GM23338 (cell line): ENCODE measurements at places on chromosomes 1 and 21.

DNA sequence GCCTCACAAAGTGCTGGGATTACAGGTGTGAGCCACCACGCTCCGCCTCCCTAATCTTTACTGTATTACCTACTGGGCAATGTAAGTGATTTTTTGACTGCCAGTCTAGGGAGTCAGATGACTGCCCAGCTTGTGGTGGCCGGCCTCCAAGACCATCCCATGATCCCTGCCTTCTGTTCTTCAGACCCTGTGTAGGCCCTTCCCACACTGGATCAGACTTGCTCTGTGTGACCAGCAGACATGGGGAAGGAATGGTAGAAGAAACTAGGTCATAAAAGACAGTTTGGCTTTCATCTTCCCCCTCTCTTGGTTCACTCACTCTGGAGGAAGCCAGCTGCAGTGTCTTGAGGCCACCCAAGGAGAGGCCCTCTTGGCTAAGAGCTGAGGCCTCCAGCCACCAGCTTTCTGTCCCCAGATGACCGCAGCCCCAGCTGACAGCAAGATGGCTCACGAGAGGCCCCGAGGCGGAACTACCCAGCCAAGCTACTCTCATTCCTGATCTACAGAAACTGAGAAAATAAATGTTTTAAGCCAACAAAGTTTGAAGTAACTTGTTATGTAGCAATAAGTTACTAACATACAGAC, 14.5 kb upstream of the CBR3 start:
- no peak for DNase-seq

DNA sequence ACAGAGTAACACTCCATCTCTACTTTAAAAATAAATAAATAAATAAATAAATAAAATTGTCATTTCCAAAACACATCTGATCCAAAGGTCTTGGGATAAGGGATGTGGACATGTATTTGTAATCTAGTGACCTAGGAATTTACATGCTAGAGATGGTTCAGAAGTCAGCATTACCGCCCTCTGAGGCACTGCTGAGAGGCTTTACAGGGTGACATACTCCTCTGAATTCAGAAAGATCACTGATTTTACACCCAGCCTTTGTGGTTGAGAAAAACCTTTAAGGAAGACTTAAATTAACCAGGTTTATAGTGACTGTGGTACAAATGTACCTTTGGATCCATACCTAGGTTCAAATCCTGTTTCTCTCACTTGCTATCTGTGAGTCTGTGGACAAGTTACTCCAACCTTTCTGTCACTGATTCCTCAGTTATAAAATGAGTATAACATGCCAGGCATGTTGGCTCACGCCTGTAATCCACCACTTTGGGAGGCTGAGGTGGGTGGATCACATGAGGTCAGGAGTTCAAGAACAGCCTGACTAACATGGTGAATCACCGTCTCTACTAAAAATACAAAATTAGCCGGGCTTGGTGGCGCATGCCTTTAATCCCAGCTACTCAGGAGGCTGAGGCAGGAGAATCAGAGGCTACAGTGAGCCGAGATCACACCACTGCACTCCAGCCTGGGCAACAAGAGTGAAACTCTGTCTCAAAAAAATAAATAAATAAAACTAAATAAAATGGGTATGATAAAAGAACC, 20.1 kb downstream of the OSBPL9 start:
- no peak for DNase-seq

DNA sequence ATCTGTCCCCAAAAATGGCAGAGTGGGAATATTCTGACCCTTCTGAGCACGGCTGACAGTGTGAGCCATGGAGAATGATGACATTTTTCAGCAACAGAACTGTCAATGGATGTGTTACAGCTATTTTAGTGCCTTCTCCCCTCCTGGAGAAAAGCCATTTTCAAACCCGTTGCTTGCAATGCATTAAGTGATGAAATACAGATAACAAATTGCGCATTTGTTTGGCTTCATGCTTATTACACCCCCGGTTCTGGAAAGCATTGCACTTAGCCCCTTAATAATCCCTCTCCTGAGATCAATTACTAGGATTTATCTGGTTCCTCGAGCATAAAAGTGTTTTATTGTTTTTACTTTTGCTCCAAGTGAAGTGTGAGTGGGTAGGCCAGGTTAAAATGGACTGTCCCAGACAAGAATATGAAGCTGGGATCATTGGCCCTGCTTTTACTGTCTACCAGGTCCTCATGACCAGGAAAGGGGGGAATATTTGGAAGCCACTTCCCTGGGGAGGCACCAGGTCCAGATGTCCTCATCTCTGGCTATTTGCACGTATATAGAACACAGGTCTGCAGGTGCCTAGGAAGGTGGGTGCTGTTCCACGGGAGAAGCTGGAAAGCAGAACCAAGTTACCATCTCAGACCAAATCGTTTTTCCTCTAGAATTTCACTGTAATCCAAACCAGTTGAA, 37.5 kb upstream of the HHAT start:
- no peak for DNase-seq

GRCh38 chr1:66364578-66365391, 169.2 kb upstream of the SGIP1 start:
- DNase-seq, result no peak

GRCh38 chr1:172885971-172886370, 164.8 kb downstream of the TNFSF18 start:
- no peak for DNase-seq

DNA sequence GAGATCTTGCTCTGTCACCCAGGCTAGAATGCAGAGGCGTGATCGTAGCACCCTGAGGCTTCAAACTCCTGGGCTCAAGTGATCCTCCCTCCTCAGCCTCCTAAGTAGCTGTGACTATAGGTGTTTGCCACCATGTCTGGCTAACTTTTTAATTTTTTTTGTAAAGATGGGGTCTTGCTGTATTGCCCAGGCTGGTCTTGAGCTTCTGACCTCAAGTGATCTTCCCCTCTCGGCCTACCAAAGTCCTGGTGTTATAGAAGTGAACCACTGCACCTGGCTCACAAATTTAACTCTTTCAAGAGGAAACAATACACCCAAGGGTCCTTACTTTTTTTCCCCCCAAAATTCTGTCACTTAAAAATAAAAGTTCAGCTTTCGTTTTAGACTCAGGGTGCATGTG, 62.3 kb downstream of the GALNT2 start:
- DNase-seq, result no peak

- no peak for DNase-seq
Measured at GRCh38 chr21:35423709-35424108, 374.6 kb upstream of the RUNX1 start.

DNA sequence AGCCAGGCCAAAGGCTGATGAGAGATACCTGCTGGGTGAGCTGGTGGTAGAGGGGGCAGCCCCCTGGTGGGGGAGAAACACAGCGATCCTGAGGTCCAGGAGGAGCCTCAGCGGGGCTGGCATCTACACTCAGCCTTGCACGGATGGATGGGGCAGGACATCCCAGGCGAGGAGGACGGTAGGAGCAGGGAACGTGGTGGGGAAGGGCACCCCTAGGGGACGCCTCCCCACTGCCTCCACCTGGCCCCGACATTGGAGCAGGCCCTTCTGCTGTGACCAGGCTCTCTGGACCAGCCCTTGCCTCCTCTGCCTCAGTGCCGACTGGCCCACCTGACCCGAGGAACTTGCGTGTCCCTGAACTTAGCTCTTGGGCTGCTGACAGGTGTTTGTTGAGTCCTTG, 6.4 kb upstream of the MMEL1 start:
- no peak for DNase-seq

DNA sequence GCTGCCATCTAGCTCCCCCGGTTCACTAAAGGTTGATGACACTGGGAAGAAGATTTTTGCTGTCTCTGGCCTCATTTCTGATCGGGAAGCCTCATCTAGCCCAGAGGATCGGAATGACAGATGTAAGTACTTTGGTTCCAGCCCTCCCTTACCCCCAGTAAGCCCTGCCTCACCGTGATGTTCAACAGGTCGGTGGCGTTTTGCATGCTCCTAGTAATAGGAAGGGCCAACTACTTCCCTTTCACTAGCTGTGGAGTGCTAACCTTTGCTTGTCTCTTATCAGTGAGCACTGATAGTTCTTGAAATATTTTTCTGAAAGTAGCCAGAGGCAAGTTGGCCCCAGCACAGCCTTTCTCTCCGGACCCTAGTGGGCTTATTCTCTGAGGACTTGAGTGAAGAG, 7.5 kb downstream of the RNF220 start:
- no peak for DNase-seq

GRCh38 chr21:15422783-15423182, 307.0 kb upstream of the USP25 start:
- no peak for DNase-seq

GRCh38 chr1:78437941-78438340, 52.8 kb upstream of the PTGFR start:
- DNase-seq, result no peak

GRCh38 chr1:110645821-110646735, 28.7 kb downstream of the KCNA3 start:
- DNase-seq, result no peak

DNA sequence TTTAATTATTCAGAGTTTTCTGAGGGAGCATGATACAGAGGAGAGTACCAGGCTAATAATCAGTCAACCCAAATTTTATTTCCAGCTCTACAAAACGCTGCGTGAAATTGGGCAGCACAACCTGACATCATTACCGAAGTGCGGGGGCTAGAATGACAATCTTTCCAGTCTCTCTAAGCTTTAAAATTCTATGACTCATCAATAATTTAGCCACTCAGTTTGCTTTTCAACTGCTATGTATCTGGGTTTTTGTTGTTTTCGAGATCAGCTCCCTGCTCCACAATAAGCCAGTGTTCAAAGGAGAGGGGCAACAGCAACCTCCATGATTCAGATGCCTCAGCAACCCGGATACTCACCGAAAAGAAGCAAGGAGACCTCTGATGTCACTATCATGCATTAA, 13.9 kb downstream of the SORT1 start:
- DNase-seq, result no peak

GRCh38 chr1:172351754-172352161, 68.7 kb upstream of the C1orf105 start:
- no peak for DNase-seq

DNA sequence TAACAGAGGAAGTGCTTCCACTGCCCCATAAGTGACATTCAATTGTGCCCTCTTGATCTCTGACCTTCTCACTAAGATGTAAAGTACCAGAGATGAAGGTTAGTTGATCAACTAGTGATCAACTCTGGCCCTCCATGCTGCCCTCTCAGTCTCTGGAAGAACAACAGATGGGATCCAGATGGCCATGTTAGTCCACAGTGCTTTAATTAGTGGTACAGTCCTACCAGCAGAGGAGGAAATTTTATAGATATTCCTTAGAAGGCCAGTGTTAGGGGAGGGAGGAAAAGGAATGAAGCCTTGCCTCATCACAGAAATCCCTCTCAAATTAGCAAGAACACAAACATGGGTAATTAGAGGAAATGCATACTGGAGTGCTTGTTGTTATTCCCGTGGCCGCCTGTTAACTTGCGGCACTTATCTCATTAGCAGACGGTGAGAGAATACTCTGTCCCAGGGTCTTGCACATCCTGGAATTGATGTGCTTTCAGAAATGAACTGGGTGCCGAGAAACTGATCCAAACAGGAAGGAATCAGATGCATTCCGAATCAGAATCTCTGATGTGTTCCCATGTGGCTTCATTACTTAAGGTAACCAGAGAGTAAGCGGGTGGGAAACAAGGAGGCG, 91.1 kb upstream of the RGS4 start:
- DNase-seq, result peak; percentile 2

DNA sequence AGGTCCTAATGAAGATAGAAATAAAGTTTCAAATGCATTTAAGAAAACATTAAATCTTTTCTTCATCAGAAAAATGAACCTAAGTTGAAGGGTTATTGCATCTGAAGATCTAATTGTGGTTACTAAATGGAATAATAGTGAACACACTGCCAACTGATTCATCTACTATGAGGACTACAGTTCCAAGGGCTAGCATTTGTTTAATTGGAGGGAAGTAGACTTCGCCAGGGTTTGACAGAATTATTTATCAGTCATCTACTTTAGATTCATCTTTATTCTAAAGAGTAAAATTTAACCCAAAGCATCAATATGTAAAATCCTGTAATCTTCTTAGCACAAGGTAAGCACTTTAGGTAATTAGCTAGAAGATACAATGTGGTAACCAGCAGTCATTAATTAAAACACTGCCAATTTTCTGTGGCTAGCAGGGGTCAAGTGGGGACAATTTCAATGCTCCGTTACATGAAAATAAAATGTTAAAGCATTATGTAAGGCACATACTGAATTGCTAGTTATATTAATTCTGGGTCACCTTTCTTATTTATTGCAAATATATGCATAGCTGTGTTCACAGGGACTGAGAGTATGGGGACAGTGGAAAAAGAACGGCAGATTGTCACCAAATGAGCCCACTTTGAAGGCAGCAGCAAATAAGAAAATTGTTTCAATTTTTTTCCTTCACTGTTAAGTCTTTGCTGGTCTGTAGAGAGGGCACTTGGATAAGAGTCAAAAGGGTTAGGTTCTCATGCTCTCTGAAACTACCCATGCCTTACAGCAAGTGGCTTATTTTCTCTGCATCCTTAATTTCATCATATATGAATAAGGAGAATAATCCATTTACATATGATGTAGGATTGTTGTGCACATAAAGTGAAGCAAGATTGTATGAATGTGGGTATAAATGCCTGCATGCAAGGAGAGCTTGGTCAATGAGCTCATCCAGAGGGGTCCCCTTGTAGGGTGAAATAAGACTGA, 416.0 kb downstream of the PCP4 start:
- DNase-seq, result no peak

- DNase-seq, result no peak
Measured at GRCh38 chr1:40750451-40750908, 33.1 kb upstream of the KCNQ4 start.

DNA sequence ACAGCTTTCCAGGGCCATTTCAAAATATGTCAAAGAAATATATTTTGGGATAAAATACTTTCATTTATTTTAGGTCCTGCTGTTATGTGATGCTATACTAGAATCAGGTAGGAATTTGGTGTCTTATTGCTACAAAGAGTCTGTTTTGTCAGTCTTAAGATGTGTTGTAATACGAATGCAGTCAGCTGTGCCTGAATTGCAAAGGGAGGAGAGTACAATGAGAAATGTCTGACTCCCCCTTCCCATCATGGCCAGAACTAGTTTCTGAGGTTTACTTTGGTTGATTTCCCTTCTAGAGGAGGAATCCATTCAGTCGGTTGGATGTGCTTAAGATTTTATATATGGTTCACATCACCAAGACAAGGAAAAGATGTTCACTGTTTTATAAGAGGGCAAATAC, 75.7 kb upstream of the TNFSF18 start:
- no peak for DNase-seq

DNA sequence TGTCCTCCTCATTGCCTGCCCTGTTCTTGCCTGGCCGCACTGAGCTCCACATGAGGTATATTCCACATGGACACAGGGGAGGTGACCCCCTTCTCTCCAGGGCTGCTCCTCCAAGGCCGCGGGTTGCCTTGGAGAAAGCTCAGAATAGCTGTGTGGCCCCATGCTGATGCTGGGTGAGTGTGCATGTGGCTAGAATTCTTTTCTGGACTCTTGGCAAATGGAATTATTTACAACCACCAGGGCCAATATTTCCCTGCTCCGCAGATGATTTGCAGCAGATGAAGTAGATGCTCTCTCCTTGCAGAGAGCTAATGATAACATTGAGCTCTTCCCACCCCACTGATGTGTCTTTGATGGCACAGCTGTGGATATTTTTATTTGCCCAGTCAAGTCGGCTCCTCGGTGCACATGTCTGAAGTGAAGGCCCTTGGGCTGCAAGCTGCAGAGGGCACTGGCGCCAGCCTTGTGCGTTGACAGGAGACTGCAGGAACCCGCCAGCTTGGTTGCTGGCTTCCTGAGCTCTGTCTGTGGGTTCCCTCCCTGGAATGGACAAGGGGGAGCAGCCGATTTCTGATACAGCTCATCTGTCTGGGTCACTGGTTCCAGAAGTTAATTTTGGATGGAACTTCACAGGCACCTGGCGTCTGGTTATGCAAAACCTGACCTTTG, 404.7 kb upstream of the VAMP3 start:
- DNase-seq, result no peak

GRCh38 chr1:46456411-46456963, 33.1 kb upstream of the DMBX1 start:
- DNase-seq, result peak; percentile 28
